ENCODE measurements at places on chromosomes 16 and 17.

DNA sequence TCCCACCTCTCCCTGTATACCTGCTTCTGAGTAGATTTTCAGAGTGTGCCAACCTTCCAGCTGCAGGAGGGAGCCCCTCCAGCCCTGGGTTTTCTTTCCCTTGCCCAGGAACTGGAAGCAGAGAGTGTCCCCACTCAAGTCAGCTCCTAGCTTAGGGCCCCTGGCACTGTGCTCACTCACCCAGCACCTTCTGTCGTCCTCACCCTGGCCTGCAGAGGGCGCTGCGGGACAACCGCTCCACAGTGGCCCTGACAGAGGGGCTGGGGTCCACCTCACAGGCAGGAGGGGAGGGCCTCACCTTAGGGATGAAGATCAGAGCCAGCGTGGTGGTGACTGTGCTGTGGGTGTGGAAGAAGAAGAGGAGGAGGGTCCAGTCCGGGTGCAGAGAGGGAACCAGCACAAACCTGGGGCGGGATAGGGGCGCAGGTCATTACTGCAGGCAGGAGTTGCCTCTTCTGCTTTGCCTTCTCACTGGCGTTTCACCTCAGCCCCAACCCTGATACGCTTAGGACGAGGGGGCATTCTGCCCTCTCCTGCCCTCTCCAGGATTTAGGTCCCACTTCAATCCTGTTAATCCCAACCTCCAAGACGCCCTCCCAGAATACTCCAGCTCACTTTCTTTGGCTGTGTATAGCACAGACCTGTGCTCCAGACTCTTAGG is 10.0 kb downstream of the GPR179 start:
- peak; percentile 9 for DNase-seq

GRCh38 chr17:68456339-68457167 is 743 bp downstream of the WIPI1 start:
- no peak for DNase-seq

- DNase-seq = no peak
Observed at GRCh38 chr17:71111934-71112333, 942.6 kb downstream of the KCNJ2 start.

DNA sequence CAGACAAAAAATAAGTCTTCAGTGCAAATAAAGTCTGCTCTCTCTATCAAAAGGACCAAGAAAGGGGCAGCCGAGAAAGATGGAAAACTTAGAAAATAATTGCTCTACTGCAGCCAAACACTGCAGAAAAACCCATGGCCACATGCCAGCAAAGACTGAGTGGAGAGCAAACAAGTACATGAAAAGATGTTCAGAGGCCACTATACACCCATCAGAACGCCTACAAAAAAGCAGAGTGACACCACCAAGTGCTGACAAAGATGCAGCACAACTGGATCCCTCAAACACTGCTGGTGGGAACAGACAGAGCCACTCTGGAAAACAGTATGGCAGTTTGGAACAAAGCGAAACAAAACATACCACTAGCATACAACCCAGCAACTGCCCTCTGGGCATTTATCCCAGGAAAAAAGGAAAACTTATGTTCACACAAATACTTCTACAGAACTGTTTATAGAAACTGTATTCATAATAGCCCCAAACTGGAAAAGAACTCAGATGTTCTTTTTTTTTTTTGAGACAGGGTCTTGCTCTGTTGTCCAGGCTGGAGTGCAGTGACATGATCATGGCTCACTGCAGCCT is 36.7 kb downstream of the KIAA0753 start:
- DNase-seq = no peak

DNA sequence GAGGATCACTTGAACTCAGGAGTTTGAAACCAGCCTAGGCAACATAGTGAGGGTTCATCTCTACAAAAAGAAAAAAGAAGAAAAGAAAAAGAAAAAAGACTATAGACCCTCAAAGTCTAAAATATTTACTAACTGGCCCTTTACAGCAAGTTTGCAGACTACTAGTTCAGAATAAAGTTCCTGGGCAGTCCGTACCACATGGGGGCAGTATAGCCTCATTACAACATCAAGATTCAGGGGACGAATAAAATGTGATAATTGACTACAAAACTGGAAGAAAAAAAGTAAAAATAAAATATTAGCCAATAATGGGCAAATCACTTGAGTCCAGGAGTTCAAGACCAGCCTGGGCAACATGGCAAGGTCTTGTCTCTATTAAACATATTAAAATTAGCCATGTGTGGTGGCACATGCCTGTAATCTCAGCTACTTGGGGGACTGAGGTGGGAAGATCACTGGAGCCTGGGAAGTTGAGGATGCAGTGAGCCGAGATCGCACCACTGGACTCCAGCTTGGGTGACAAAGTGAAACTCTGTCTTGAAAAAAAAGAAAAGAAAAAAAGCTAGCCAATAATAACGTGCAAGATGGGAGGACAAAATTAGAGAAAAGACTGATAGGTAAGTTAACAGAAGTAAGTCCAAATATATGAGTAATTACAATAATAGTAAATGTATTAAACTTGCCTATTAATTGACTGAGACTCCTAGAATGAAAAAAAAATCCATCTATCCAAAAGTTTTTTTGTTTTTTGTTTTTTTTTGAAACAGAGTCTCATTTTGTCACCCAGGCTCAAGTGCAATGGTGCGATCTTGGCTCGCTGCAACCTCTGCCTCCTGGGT is 129.4 kb upstream of the SEC14L1 start:
- DNase-seq = no peak

DNA sequence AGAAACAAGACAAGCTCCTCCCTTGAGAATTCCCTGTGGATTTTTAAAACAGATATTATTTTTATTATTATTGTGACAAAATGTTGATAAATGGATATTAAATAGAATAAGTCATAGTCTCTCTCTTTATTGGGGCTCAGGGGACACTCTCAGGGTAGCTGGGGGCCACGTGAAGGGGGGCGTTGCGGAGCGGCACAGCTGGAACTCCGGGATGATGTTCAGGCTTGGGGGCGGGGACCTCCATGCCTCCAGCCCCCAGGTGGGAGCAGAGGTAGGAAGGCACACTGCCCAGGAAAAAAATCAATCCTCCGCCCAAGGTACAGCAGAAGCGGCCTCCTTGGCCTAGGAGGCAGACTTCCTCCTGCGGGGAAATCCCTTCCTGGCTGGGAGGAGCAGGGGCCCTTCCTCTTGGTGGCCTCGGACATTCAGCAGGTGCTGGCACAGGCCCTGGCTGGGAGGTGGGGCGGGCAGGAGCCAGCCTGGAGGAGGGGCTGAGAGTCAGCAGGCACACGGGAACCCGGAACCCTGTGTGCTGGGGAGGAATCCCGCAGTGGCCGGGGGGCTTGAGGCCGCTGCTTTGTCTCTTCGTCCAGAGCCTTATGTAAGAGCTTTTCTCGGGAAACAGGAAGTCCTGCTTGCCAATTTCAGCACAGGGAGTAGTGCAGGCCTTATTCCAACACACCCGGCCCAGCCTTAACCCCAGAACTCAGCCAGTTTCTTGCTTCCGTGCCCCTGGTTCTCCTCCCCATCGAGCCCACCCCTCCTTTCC is 591 bp upstream of the TNFSF13 start:
- no peak for DNase-seq

- DNase-seq = no peak
Observed at GRCh38 chr16:80569440-80570105, 28.8 kb downstream of the DYNLRB2 start.

DNA sequence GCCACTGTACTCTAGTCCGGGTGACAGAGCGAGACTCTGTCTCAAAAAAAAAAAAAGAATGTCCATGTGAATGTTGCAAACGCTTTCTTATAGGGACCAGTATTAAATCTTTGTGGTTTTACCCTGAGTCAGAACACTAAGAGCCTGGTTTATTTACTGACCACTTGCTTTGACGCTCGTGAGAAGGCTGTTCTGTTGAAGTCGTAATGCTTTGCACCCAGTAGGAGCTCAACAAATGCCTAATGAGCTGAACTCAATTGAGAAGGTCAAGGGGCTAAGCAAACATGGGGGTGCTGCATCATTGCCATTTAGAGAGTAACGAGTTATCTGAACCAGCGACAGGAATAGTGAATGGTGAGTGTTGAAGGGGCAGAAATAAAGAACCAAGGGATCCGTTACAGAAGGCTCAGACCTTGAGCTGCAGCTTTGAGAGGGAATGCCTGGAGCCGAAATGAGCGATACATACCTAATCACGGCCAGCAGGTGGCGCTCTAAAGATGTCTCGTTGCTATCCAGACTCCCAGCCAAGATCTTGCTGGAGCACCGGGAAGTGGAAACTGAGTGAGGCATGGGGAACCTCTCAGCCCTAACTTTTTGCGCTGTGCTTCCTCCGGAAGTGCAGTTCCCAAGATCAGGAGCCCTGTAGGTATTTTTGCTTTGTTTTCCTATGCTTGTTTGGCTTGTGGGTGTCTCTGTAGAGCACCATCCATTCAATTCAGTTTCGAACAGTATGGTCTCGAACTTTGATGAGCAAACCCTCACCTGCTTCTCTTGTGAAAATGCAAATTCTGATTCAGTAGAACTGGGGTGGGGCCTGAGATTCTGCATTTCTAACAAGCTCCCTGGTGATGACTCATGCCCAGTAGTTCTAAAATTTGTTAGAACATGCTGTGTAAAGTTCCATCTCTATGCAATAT is 12.6 kb upstream of the RNF222 start:
- peak; percentile 58 for DNase-seq

DNA sequence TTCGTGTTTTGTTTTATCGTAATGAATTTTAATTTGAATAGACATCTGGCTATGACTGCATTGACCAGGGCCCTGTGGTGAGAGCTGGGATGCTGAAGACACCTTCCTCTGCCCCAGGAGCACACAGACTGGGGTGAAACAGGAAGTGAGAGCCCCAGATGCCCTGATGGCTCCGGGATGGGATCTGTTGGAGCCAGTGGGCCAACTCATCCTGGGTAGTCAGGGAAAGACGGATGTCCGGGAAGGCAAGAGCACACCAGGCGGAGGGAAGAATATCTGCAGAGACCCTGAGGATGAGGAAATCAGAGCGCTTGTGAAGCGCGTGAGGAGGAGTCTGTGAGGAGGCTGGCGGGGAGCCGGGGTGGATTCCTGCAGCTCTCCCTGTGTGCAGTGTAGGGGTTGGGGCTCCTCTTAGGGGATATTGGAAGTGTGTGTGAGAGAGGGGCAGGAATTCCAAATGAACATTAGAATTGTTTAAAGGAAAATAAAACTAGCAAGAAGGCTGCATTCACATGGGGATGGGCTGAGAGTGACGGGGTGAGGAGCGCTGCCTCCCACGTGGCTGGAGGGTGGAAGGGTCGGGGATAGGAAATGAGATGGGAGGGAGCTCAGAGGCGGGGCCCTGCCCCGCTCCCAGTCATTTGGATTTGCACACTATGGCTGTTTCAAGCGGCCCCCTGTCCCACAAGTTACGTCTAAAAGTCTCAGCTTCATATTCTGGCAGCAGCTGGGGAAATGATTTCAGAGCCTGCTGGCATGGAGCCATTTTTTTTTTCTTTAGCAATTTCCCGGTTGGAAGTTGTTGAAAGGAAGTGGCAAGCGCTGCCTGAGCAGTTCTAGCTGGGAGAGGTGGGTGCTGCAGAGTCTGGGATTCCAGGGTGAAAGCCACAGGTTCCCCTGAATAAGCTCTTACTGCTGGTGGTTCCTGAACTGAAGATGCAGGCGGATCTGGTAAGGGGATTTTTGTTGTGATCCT is 71.2 kb upstream of the LGALS9 start:
- DNase-seq = no peak

DNA sequence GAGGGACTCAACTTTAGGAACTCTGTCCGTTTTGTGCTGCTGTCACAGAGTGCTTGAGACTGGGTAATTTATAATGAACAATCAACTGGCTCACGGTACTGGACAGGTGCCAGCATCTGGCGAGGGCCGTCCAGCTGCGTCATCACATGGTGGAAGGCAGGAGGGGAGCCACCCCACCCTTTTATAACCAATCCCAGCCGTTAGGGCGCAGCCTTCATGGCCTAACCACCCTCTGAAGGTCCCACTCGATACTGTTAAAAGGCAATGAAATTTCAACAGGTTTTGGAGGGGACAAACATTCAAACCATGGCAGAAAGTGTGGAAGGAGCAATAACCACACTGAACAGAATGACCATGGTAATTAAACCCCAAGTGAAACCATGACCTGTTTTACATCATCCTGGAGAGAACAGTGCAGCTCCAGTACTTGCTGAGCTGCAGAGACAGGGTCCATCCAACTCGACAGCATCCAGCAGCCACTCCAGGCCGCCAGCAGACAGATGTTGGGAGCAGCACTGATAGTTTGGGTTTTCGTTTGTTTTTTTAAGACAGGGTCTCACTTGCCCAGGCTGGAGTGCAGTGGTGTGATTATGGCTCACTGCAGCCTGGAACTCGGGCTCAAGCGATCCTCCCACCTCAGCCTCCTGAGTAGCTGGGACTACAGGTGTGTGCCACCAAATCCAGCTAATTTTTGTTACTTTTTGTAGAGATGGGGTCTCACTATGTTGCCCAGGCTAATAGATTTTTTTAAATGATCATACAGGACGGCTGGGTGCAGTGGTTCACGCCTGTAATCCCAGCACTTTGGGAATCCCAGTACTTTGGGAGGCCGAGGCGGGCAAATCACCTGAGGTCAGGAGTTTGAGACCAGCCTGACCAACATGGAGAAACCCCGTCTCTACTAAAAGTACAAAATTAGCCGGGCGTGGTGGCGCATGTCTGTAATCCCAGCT is 11.0 kb downstream of the CHMP6 start:
- DNase-seq = no peak

DNA sequence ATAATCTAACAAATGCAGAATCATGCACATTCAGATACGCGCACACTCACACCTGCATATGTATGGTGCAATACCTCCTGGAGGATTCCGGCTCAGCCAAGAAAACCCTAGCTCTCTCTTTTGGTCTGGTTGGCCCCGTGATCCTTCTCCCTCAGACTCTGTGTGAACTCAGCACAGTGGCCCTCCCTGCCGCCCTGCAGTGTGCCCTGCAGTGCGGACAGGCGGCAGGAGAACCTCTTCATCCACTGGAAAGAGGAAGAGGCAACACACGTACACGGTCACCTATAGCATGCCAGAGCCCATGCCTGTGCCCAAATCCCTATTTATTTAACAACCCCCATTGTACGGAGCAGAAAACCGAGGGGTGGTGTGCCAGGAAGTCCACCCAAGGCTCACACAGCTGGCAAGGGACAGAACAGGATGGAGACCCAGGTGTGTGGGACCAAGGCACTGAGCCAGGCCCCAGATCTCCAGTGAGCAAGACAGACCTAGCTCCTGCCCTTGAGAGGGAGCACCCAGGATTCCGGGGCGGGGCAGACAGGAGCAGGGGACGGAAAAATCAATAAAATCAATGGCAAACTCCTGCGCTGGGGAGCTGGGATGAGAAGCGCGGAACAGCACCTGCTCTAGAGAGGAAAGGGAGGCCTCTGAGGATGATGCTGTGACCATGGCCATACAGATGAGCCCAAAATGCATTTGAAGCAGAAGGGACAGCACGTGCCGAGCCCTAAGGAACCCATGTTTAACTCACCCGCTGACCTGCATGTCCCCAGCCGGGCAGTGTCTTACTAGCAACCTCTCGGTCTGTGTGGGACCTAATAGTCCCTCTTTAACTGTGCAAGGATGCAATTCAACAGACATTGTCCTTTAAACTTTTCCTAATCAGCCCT is 54.7 kb upstream of the CIBAR2 start:
- no peak for DNase-seq
